Naive thymus-derived CD4-positive, alpha-beta T cell (primary cell): ENCODE measurements at places on chromosomes 2 and 18.

DNA sequence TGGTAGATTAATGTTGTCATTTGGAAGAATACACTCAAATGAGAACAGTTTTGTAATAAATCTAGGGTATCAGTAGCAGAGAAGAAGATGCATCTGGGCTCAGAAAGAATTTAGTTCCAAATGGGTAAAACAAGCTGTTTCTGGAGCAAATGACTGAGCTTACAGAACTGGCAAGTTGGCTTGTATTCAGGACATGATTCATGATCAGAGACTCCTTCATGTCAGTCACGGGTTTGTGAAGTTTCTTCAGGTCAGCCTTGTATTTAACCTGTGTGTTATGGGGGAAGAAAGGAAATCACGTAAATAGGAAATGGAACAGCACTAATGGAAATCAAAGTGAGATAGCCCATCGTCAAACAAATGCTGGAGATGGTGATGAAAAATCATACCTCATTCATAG is 109.1 kb downstream of the RIF1 start:
- no peak for DNase-seq
- no peak overlapping the region for H3K4me3 ChIP-seq
- H3K27me3 ChIP-seq = no peaks in the 10 kb centered on the region

GRCh38 chr2:26847307-26847654 is 651 bp upstream of the DPYSL5 start:
- peaks cover 8% of the 10 kb centered on the region for H3K4me1 ChIP-seq
- H3K36me3 ChIP-seq = no peaks in the 10 kb centered on the region
- no peak for DNase-seq
- H3K27me3 ChIP-seq = peaks cover 6% of the 10 kb centered on the region
- no peak overlapping the region for H3K4me3 ChIP-seq

DNA sequence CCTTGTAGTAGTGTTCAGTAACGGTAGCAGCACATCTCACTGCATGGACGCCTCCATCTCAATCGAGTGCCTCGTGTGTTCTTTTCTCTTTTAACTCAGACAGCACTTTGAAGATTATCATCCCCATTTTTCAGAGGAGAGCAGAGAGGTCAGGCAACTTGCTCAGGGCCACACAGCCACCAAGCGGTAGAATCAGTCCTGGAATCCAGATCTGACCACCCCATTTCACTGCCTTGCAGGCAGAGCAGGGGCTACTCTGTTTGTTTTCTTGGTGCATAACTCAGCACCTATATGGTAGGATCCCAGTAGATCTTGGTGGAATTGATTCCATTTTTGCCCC is 129.5 kb downstream of the SMAD7 start:
- no peaks in the 10 kb centered on the region for H3K4me1 ChIP-seq
- no peaks in the 10 kb centered on the region for H3K36me3 ChIP-seq
- H3K4me3 ChIP-seq = no peak overlapping the region
- no peaks in the 10 kb centered on the region for H3K27me3 ChIP-seq
- no peak overlapping the region for H3K27ac ChIP-seq

GRCh38 chr2:190717306-190717705 is 68.4 kb downstream of the NAB1 start:
- H3K36me3 ChIP-seq = no peaks in the 10 kb centered on the region
- no peaks in the 10 kb centered on the region for H3K27me3 ChIP-seq
- H3K4me3 ChIP-seq = no peak overlapping the region
- no peak overlapping the region for H3K27ac ChIP-seq
- peaks cover 4% of the 10 kb centered on the region for H3K4me1 ChIP-seq

GRCh38 chr2:124804014-124804940 is 779.2 kb downstream of the CNTNAP5 start:
- no peaks in the 10 kb centered on the region for H3K4me1 ChIP-seq
- H3K27me3 ChIP-seq = no peaks in the 10 kb centered on the region
- no peak overlapping the region for H3K4me3 ChIP-seq

DNA sequence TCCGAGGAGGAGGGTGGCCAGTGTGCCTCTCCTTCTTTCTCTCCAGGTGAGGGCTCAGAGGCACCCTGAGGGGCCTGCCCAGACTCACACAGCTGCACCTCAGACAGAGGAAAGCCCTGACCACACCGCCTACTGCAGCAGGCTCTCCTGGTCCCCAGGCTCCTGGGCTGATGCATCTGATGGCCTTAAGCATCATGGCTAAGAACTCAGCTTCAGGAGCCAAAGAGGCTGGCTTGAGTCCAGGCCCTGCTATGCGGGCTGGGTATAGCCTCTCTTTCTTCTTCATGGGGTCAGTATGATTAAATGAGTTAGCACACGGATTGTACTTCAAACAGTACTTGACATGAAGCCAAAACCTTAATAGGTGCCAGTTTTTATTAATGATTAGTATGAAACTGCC is 89.6 kb downstream of the TGFA start:
- H3K4me1 ChIP-seq = no peaks in the 10 kb centered on the region
- H3K27me3 ChIP-seq = no peaks in the 10 kb centered on the region
- H3K36me3 ChIP-seq = no peaks in the 10 kb centered on the region
- DNase-seq = no peak
- H3K4me3 ChIP-seq = no peak overlapping the region

DNA sequence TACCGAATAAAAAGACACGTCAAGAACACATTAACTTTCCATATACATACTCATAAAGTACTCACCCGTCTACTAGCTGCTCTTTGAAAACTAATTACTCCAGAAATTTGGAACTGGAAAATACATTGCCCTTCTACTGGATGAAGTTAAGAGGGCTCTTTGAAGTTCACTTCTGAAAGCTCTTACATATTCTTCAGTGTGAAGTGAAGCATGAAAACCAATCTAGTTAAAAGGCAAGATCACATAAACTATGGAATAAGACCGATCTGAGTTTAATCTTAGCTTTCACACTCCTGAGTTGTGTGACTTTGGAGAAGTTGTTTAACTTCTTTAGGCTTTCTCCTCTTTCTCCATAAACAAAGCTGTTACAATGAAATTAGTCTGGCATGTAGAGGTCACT is 38.5 kb downstream of the REV1 start:
- no peak for DNase-seq
- H3K27me3 ChIP-seq = no peaks in the 10 kb centered on the region
- no peaks in the 10 kb centered on the region for H3K4me1 ChIP-seq
- H3K4me3 ChIP-seq = no peak overlapping the region
- H3K27ac ChIP-seq = no peak overlapping the region

- H3K27me3 ChIP-seq = no peaks in the 10 kb centered on the region
- no peak overlapping the region for H3K27ac ChIP-seq
- no peaks in the 10 kb centered on the region for H3K4me1 ChIP-seq
- H3K36me3 ChIP-seq = no peaks in the 10 kb centered on the region
- no peak for DNase-seq
Measured at GRCh38 chr18:56563568-56563967, 74.8 kb downstream of the TXNL1 start.

- no peaks in the 10 kb centered on the region for H3K4me1 ChIP-seq
- no peak for DNase-seq
- H3K27me3 ChIP-seq = no peaks in the 10 kb centered on the region
Measured at GRCh38 chr2:28952836-28953211, 28.3 kb upstream of the TOGARAM2 start.

GRCh38 chr2:2127467-2127866 is 203.6 kb downstream of the MYT1L start:
- no peak overlapping the region for H3K4me3 ChIP-seq
- H3K27ac ChIP-seq = no peak overlapping the region
- no peaks in the 10 kb centered on the region for H3K36me3 ChIP-seq
- H3K27me3 ChIP-seq = no peaks in the 10 kb centered on the region

- H3K4me3 ChIP-seq = no peak overlapping the region
- no peak overlapping the region for H3K27ac ChIP-seq
- peaks cover 16% of the 10 kb centered on the region for H3K4me1 ChIP-seq
- H3K36me3 ChIP-seq = no peaks in the 10 kb centered on the region
- no peak for DNase-seq
- peaks cover 9% of the 10 kb centered on the region for H3K27me3 ChIP-seq
Measured at GRCh38 chr2:232526372-232526941, 497 bp downstream of the CHRND start.

- no peaks in the 10 kb centered on the region for H3K36me3 ChIP-seq
- H3K27ac ChIP-seq = no peak overlapping the region
- no peak for DNase-seq
- H3K4me1 ChIP-seq = no peaks in the 10 kb centered on the region
Measured at GRCh38 chr2:186827411-186827810, 21.6 kb downstream of the ZSWIM2 start.

GRCh38 chr2:157267476-157267875 is 10.0 kb downstream of the GALNT5 start:
- H3K27me3 ChIP-seq = no peaks in the 10 kb centered on the region
- H3K4me3 ChIP-seq = no peak overlapping the region
- H3K36me3 ChIP-seq = no peaks in the 10 kb centered on the region
- no peak overlapping the region for H3K27ac ChIP-seq

- H3K27me3 ChIP-seq = no peaks in the 10 kb centered on the region
- H3K36me3 ChIP-seq = no peaks in the 10 kb centered on the region
- no peak for DNase-seq
- H3K4me1 ChIP-seq = no peaks in the 10 kb centered on the region
- H3K27ac ChIP-seq = no peak overlapping the region
Measured at GRCh38 chr2:141393214-141393545, 737.6 kb downstream of the LRP1B start.

GRCh38 chr2:68292108-68292710 is 27.5 kb downstream of the CNRIP1 start:
- no peak overlapping the region for H3K4me3 ChIP-seq
- H3K27ac ChIP-seq = no peak overlapping the region
- H3K36me3 ChIP-seq = no peaks in the 10 kb centered on the region
- no peaks in the 10 kb centered on the region for H3K27me3 ChIP-seq
- no peak for DNase-seq
- no peaks in the 10 kb centered on the region for H3K4me1 ChIP-seq

GRCh38 chr18:29163596-29163995 is 986.7 kb upstream of the CDH2 start:
- no peak for DNase-seq
- H3K4me1 ChIP-seq = no peaks in the 10 kb centered on the region

GRCh38 chr2:101820519-101820918 is 123.0 kb downstream of the MAP4K4 start:
- peak overlapping the region; percentile 42 for H3K27ac ChIP-seq
- no peaks in the 10 kb centered on the region for H3K27me3 ChIP-seq
- peaks cover 33% of the 10 kb centered on the region for H3K4me1 ChIP-seq
- H3K4me3 ChIP-seq = no peak overlapping the region
- DNase-seq = no peak

DNA sequence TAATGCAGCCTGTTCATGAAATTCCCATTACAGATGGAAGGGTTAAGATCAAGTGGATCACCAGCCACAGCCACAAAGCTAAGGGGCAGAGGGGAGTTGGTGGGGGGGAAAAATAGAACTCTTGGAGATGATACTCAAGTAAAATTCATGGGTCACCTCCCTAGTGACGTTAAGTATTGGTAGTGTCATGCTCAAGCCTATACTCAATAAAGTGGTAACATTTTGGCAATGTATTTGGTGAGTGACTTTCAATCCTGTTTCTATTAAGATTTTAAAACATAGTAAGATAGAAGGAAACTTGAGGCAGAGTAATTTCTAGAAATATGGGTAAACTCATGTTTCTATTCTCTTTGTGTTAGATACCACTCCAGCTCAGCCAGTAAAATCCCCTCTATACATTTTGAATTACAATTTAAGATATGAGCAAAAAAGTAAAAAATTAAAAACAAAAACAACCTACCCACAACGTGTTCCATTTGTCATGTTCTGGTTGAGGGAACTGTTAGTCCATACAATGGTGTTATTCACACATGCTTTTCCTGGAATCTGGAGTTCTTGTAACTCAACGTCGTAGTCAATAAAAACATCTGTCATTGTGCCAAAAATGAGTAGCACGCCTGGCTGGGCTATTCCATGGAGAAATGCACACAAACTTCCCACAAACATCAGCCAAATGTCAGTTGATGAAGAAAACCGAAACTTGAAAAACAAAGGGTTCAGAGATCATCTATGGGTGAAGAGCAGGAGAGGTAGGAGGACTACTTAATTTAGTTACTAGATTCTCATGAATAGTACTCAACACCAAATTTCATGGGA is 18.1 kb downstream of the ABCB11 start:
- no peak for DNase-seq
- H3K27ac ChIP-seq = no peak overlapping the region
- H3K36me3 ChIP-seq = no peaks in the 10 kb centered on the region
- H3K4me3 ChIP-seq = no peak overlapping the region
- no peaks in the 10 kb centered on the region for H3K27me3 ChIP-seq

- no peaks in the 10 kb centered on the region for H3K27me3 ChIP-seq
- H3K36me3 ChIP-seq = no peaks in the 10 kb centered on the region
- no peak overlapping the region for H3K27ac ChIP-seq
- no peak for DNase-seq
Measured at GRCh38 chr2:61943251-61943650, 37.8 kb downstream of the COMMD1 start.

GRCh38 chr2:113979191-113980128 is 89.6 kb downstream of the ACTR3 start:
- H3K27me3 ChIP-seq = no peaks in the 10 kb centered on the region
- peak; percentile 6 for DNase-seq
